Activated CD4-positive, alpha-beta memory T cell treated with anti-CD3 and anti-CD28 coated beads for 36 hours (primary cell): ENCODE measurements at places on chromosomes 2 and 18.

- no peak for DNase-seq
Measured at GRCh38 chr2:217743966-217744761, 258.6 kb downstream of the TNS1 start.

DNA sequence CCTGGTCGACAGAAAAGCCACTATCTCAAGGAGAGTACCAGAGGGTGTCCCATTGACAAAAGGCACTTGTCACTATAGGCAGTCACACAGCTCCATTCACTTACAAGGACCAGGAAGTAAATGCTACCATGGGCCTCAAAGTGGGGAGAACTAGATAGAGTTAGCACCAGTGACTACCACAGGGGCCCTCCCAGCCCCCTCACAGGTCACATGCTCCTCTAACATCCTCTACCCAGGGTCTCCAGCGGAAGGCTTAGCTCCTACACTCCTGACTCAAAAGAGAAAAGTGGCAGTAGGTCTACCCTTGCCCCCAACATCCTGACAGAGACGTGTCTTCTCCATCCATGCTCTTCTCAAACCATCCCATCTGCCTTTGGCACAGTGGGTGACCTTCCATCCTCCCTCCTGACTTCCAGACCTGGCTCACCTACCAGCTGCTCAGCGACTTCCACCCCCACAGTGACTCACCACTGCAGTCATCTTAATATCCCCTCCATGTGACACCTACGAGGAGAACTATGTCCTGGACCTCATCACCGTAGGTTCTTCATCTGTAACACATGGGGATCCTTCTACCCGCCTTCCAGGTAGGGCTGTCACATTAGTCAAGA, 5.6 kb upstream of the DNMT3A start:
- peak; percentile 78 for DNase-seq

GRCh38 chr18:35939138-35939537, 33.3 kb upstream of the RMP24 start:
- no peak for DNase-seq

- DNase-seq: peak; percentile 73
Measured at GRCh38 chr2:8456151-8457091, 225.4 kb upstream of the ID2 start.

GRCh38 chr2:26650713-26651469, 9.7 kb upstream of the CIB4 start:
- DNase-seq: no peak

DNA sequence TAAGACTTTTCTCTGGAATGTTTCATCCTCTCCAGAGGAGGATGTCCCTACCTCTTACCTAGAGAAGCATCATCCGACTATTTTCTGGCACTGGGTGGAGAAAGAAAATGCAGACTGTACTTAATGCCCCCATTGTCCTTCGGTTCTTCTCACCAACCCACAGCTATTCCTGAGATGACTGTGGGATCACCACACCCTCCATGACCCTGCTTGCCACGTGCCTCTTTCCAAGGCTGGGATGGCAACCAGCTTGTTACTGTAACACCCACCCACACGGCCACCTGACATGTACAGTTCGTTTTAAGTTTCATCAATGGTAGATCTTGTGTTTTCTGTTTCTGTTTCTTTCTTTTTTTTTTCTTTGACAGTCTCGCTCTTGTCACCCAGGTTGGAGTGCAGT, 365.2 kb downstream of the FBXO15 start:
- no peak for DNase-seq

GRCh38 chr2:217494557-217494956, 508.2 kb downstream of the TNS1 start:
- no peak for DNase-seq

GRCh38 chr2:203739351-203739750, 32.9 kb downstream of the CD28 start:
- peak; percentile 58 for DNase-seq

DNA sequence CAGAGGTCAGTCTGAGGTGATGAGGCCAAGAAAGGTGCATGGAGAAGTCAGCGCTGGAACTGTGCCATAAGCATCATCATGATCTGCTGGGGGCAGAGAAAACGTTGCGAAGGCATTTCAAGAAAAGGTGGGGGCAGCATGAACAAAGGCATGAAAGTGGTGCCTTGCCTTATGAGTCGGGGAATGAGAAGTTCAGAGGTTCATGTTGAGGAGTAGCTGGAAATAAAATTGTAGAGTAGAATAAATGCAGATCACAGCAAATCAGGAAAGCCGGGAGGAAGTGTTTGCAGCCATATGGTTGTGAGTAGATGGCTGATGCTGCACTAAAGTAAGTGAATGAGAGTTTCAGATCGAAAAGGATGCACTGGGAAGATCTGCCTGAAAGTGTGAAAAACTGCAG, 72.1 kb upstream of the ARL5A start:
- no peak for DNase-seq

DNA sequence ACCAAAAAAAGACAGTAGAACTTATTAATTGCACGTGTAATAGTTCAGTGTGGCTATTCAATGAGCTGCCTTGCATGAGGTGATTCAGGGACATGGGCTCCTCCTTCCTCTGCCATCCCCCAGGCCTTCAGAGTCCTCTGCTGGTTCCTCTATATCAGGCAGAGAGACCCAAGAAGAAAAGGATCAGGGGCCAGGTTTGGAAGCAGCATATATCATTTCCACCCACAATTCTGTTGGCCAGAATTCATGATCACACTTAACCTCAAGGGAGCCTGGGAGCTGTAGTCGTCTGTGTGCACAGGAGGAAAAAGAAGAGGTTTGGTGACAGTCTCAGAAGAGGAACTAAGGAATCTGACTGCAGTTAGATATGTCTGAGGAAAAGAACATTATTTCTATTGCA, 114.0 kb upstream of the GLS start:
- DNase-seq: no peak

- DNase-seq: no peak
Measured at GRCh38 chr18:5527603-5528002, 16.2 kb downstream of the EPB41L3 start.

GRCh38 chr2:209460151-209460761, 36.4 kb downstream of the MAP2 start:
- no peak for DNase-seq
